ENCODE measurements at places on chromosomes 4 and X.

GRCh38 chrX:47169273-47169672, 24.3 kb downstream of the RBM10 start:
- H3K27ac ChIP-seq, result no peak overlapping the region
- H3K4me1 ChIP-seq, result no peaks in the 10 kb centered on the region
- no peak for DNase-seq
- H3K27me3 ChIP-seq, result no peaks in the 10 kb centered on the region
- H3K4me3 ChIP-seq, result no peak overlapping the region

DNA sequence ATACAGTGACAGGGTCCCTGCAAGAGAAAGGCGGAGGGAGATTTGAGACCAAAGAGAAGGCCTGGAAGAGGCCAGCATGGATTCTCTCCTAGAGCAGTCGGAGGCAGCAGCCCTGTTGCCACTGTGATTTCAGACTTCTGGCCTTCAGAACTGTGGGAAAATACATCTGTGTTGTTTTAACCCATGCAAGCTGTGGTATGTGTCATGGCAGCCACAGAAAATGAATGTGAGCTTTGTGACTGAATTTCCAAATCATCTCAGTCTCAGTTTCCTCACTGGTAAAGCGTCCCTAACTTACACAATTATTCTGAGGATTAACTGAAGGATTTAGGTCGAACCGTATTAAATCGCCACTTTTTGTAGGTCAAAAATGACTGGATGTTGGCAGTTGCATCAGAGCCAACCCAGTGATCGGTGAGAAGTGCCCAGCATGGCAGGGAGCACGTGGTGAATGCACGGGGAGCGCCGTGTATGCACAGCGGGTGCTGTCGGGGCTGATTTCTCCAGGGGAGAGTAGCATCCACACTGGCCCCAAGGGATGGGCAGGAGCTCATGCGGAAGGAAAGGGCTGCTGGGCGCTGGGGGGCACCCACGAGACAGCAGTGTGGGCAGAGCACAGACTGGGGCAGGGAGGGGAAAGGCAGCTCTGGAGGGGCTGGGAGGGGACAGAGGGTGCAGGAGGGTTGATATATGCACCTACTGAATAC, 23.8 kb upstream of the NSG1 start:
- no peak for DNase-seq
- no peak overlapping the region for H3K27ac ChIP-seq
- H3K4me1 ChIP-seq, result no peaks in the 10 kb centered on the region
- no peaks in the 10 kb centered on the region for H3K36me3 ChIP-seq
- H3K27me3 ChIP-seq, result no peaks in the 10 kb centered on the region
- no peak overlapping the region for H3K4me3 ChIP-seq

- no peaks in the 10 kb centered on the region for H3K36me3 ChIP-seq
- peak; percentile 21 for DNase-seq
- H3K4me1 ChIP-seq, result no peaks in the 10 kb centered on the region
- H3K27me3 ChIP-seq, result no peaks in the 10 kb centered on the region
- no peak overlapping the region for H3K27ac ChIP-seq
These were observed 172.7 kb upstream of the IGFBP7 start for GRCh38 chr4:57282933-57283310.

DNA sequence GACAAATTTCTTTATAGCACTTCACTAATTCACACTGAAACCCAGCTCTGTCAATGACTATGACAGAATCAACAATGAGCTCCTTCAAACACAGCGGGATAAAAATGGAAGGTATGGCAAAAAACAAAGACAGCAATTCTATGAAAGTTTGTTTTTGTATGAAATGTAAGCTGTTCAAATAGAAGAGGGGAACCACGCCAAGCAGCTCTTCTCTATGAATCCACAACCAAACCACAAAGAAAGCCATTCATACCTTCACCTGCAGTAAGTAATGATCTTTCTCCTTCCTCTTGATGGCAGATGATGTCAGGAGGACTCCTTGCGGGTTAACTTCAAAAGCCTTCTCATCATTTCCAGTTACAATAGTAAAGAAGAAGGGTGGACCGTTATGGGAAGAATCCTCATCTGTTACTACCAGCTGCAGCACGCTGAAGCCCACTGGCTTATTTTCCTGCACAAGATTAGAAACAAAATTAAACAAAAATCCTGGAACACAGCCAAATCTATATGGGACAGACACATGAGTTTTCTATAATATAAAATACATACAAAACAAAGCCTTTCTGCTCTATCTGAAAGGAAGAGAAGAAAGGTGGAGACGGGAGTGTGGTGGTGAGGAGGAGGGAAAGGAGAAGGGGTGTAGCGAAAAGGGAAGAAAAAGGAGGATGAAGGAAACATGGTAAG, 48.9 kb upstream of the MTNR1A start:
- H3K36me3 ChIP-seq, result peaks cover 15% of the 10 kb centered on the region
- no peaks in the 10 kb centered on the region for H3K4me1 ChIP-seq
- H3K4me3 ChIP-seq, result no peak overlapping the region
- no peak for DNase-seq
